PC-9 (cell line): ENCODE measurements at places on chromosomes 6 and 20. TPM values are rescaled to one million over a fixed set of nuclear protein-coding genes. Genes with fewer than 3 reads are reported as not detected.

Gene SAMD3
- not detected in 2 replicates for total RNA-seq

Gene ME1
- 82.0 and 111 TPM in 2 replicates for total RNA-seq

Gene PPP1R3G
- total RNA-seq: 1.1 and 1.4 TPM in 2 replicates

Gene DEFB124
- total RNA-seq: not detected in 2 replicates

Gene UST
- 3.9 and 4.2 TPM in 2 replicates for total RNA-seq

Gene SLC2A4RG
- 167 and 233 TPM in 2 replicates for total RNA-seq

Gene GABRR1
- total RNA-seq: not detected in 2 replicates

Gene RSPO3
- total RNA-seq: not detected in 2 replicates

Gene RWDD2A
- total RNA-seq: 1.8 and 2.1 TPM in 2 replicates

Gene CCN5
- total RNA-seq: 0.20 TPM in 1 of 2 replicates, not detected in the other

Gene RSPH4A
- 0.13 and 0.24 TPM in 2 replicates for total RNA-seq

- no peak for DNase-seq
These were observed 86.5 kb downstream of the ATRN start for GRCh38 chr20:3557237-3557785.

DNA sequence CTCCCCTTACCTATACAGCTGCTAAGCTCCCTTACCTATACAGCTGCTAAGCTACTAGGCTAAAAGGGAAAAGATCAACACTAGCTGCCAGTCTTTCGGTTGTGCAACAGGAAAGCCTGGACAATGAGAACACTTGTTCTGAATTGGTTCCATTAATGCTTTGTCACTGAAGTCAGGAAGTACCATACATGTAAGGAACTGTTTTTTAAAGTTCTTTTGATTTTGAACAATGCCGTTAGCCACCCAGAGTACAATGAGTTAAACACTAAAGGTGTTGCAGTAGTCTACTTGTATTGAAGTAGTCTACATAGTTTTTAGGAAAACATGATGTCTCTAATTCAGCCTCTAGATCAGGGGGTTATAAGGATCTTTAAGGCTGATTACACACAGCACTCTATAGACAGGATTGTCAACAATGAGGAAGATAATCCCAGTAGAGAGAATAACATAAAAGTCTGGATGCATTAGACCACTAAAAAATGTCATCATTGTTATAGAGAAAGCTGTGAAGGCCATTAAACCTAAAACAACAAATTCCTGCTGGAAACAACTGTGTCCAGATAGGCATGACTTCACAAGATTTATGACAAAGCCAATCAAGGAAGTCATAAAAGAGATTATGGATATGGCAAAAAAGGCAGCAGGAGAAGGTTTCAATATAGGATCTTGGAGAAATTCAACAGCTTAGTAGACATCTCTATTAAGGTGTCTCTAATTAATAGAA, 306.3 kb downstream of the PHF3 start:
- DNase-seq: no peak

DNA sequence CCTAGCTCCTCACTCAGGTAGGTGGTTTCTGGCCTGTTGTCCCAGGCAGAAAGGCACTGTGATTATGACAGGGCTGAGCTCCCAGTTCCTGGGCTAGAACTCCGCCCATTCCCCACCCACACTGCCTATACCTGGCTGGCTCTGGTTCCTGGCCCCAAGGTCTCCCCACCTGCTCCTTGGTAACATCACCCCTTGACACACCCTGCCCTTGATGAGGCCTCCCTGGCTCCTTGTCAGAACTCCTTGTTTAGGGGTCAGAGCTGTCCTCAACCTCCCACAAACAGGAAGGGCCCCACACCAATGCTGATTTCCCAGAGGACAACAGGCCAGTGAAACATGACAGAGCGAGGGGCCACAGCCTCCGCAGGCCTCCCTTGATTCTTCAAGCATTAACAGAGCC, 15.5 kb upstream of the MYMX start:
- DNase-seq: no peak

GRCh38 chr6:86722131-86722530, 215.2 kb upstream of the HTR1E start:
- DNase-seq: no peak

DNA sequence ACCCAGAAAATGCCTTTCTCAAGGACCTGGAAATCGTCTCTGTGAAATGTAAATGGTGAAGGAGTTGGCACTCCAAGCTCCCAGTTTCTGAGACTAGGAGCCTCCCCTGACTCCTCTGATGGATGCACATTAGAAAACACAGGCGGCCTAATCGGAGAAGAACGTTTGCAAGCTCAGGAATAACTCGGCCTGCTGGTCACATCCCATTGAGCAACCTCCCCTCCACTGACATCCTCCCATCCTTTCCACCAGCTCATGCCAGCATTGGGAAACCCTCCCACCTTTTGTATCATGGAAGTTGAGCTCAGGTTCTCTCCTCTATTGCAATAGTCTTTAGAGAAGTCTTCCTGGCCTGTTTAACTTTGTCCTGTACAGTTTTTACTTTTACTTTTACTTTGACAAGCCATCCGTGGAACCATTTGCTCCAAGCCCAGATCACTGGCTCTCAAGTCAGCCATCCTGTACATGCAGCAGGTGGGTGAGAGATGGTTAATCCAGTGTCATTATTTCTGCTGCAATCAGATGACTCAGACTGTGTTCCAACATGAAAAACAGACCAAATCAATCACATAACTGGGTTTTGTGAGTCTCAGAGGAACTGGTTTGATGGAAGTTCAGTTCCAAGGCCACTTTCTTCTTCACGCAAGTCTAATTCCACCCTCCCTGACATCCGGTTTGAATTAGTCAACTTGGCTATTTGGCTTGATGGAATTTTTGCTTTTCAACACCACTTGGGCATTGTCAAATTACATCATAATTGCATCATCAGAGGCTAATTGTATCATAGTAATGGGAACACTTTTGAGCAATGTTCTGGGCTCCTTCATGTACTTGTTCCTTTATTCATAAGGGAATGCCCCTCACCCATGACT, 619.4 kb upstream of the CDH4 start:
- DNase-seq: no peak

- no peak for DNase-seq
These were observed 196.6 kb downstream of the OTOR start for GRCh38 chr20:16944745-16945144.

GRCh38 chr20:19990850-19991249, 26.3 kb upstream of the NAA20 start:
- DNase-seq: peak; percentile 67

GRCh38 chr6:46626228-46626909, 26.2 kb downstream of the CYP39A1 start:
- peak; percentile 61 for DNase-seq

- DNase-seq: no peak
These were observed 91.4 kb upstream of the BTBD3 start for GRCh38 chr20:11826334-11826733.
